G401 (cell line): ENCODE measurements at places on chromosomes 3 and 15. TPM values are rescaled to one million over a fixed set of nuclear protein-coding genes. Genes with fewer than 3 reads are reported as not detected.

The DUOXA2 gene
- total RNA-seq = not detected in 2 replicates

The ZNF662 gene
- total RNA-seq = not detected in 2 replicates

The EXD1 gene
- 0.03 TPM in 1 of 2 replicates, not detected in the other for total RNA-seq

GRCh38 chr3:186790261-186790981, 7.0 kb downstream of the EIF4A2 start:
- DNase-seq = peak; percentile 63

DNA sequence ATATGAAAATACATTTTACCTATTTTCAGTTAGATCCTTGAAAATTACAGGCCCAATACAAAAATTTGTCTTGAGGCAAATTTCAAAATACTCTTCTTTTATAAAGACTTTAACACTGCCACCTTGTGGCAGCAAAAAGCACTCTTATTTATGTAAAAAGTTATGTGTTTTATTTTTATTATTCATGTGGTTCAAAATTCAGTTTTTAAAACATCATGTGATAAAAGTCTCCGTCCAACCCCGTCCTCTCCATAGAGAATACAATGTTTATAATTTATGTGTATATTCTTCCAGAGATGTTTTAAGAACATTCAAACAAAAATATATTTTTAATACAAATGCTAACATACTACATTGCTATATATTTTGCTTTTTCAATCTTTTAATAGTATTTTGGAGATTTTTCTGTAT, 36.9 kb upstream of the TRIM59 start:
- DNase-seq = peak; percentile 17

DNA sequence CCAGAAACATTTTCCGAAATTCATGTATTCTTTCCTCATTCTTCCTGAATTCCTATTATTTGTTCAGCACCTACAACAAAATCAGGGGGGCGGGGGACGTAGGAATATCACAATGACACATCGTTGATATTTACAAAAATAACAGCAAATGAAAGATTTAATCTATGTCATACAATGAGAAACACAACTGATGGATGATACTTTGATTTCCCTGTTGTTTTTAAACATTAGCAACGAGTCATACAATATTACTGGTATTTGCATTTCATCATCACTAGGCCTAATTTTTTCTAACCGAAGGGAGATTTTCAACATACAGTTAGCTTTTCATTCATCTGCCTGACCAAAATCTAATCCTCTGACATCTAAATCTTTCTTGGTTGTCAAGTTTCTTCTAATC, 45.3 kb upstream of the INO80 start:
- DNase-seq = no peak

- peak; percentile 66 for DNase-seq
Measured at GRCh38 chr15:53693729-53694475, 65.6 kb downstream of the WDR72 start.

- DNase-seq = no peak
Measured at GRCh38 chr3:55000546-55000945, 72.7 kb upstream of the LRTM1 start.

- no peak for DNase-seq
Measured at GRCh38 chr3:46538803-46539442, 27.2 kb downstream of the LRRC2 start.

DNA sequence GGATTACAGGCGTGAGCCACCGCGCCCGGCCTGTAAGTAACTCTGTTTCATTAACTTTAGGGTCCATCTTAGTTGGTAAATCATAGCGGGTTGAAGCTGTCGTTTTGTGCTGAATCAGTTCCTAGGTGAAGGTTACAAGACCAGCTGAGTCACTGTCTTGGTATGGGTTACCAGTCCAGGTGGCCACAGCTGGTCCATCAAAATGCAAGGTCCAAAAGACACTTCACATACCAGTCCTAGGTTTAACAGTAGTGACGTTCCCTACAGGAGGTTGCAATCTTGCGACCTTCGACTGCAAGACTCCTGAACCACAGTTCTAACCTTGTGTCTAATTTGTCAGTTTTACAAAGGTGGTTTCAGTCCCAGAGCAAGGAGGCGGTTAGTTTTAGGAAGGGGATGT, 160.1 kb upstream of the ATP10A start:
- no peak for DNase-seq

DNA sequence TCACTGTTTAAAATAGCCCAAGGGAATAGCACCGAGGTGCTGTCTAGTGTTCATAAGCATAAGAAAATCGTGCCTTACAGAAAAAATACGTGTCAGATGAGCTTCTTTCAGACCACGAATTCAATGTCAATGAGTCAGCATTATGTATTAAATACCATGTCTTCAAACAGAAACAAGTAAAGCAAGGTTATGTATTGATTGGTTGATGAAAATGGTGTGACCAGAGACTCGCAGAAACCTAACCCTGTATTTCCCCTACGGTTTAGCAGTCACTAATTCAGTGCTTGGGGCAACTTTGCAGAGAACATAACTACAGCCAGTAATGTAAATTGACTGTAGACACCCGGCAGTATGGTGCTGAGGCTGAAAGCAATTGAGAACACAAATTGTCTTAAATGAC, 307.7 kb downstream of the IL5RA start:
- no peak for DNase-seq

DNA sequence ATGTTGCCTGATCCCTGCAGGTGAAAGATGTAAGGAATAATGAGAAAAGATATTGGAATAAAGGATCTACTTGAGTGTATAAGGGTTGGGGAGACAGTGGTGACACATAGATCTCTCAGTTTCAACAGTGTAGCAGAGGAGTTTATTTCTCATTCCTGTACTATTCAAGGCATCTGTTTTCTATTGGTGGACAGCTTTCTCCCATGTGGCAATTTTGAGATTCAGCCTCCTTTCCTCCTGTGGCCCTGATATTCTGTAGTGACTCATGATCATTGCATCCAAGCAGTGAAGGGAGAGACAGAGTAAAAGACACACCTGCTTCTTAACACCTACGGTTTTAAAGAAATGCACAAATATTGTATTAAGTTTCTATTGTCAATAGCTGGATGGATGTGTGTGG, 327.6 kb downstream of the GRM7 start:
- no peak for DNase-seq
